AG04450 (cell line): ENCODE measurements at places on chromosomes 3 and 15. TPM values are rescaled to one million over a fixed set of nuclear protein-coding genes. Genes with fewer than 3 reads are reported as not detected.

- DNase-seq, result no peak
Measured at GRCh38 chr3:189157232-189158007, 14.4 kb upstream of the TPRG1 start.

DNA sequence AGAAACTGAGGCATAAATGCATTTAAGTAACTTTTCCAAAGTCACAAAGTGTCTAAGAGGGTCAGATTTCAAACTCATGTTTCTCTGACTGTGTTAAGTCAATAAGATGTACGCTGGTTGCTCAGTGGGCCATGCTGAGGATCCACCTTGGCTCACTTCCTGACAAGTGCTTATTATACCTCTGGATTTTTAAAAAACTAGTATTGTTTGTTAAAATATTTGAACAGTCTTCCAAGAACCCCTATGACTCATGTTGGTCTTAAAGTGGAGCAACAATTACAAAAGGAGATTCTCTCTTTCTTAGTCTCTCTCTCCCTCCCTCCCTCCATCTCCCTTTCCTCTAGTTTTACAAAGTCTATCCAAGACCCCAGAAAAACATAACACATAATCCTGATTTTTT is 1050.2 kb downstream of the AGBL1 start:
- no peak for DNase-seq

DNA sequence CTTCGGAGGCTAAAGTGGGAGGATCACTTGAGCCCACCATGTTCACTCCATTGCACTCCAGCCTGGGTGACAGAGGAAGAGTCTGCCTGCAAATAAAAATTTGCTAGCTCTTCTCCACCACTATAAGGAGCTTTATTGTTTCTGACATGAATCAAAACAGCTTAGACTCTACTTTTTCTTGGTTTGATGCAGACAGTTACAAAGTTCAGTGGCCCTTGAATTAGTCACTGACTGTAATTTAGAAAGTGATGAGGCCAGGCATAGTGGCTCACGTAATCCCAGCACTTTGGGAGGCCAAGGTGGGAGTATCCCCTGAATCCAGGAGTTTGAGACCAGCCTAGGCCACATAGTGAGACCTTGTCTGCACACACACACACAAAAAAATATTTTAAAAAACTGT is 172.4 kb upstream of the CGNL1 start:
- no peak for DNase-seq

GRCh38 chr3:195238586-195239118 is 32.3 kb downstream of the XXYLT1 start:
- no peak for DNase-seq

DNA sequence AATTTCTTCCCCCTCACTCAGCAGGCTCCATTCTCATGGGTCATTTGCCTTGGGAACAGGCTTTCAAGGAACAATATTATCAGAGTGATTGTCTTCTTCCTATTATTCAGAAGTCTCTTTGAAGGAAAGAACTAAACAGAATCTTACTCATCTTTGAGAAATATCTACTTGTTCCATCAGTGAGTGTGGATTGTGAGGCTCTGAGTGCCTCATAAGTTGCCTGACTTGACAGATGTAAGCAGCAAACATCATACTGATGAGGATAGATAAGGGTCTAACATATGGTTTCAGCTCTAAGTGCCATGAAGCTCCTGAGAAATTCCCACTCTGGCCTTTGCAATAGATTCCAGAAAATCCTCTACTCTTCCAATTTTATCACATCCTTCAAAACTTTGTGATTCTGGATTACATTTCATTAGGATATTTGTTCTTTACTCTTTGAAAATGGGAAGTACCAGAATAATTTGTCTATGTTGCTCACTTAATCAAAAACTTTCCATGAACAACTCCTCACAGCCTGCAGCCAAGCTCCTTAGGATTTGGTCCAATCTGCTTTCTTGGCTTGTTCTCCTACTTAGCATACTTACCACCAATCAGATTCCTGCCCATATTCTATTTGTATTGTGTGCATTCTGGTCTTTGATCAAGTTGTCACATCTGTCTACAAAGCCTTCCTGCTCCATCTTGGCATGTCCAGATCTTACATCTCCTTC is 120.1 kb downstream of the RPL22L1 start:
- no peak for DNase-seq

GRCh38 chr3:62665627-62666437 is 209.4 kb downstream of the CADPS start:
- no peak for DNase-seq

- peak; percentile 55 for DNase-seq
Measured at GRCh38 chr3:126781889-126782491, 78.0 kb downstream of the CHCHD6 start.

Gene BTBD1
- polyA plus RNA-seq, result 89.8 and 113 TPM in 2 replicates

DNA sequence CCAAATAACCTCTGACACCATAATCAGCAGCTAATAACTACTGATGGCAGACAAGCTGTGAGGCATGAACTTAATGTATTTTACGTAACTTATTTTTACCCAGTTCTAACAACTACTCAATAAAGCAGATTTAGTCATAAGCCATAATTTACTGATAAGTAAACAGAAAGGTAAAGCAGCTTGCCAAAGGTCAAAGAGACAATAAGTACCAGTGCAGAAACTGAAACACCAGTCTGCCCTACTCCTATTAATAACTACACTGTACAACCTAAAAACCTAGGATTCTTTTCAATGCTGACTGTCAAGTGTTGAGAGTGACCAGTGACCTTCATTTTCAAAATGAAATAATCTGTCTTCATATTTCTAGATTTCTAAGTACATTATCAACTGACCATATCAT is 152.2 kb downstream of the NR2E3 start:
- DNase-seq, result no peak

GRCh38 chr3:121654493-121655385 is 6.0 kb downstream of the HCLS1 start:
- no peak for DNase-seq

- DNase-seq, result no peak
Measured at GRCh38 chr15:91491101-91491950, 362.2 kb upstream of the SLCO3A1 start.

GRCh38 chr3:113330742-113331141 is 110.6 kb downstream of the CFAP44 start:
- no peak for DNase-seq

DNA sequence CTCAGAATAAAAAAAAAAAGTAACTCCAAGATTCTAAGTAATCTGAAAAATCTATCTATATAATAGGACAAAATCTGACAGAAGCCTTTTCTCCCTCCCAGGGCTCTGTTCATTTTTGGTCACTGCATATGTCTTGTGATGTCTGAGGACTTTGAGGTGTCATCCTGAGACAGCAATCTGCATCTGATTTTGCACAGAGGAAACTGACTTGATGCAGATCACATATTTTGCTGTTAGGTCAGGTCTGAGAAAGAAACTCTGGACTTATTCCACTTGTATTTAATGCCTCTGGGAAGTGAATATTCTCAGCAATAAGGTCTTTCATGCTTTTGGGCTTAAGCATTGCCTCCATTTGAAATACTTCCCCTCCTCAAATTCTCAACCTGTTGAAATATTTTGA is 295.2 kb upstream of the THBS1 start:
- DNase-seq, result no peak

Gene BOC
- 11.2 and 13.4 TPM in 2 replicates for polyA plus RNA-seq

- no peak for DNase-seq
Measured at GRCh38 chr15:70597056-70597603, 166.2 kb downstream of the UACA start.

GRCh38 chr15:50009634-50010033 is 109.4 kb downstream of the ATP8B4 start:
- no peak for DNase-seq

DNA sequence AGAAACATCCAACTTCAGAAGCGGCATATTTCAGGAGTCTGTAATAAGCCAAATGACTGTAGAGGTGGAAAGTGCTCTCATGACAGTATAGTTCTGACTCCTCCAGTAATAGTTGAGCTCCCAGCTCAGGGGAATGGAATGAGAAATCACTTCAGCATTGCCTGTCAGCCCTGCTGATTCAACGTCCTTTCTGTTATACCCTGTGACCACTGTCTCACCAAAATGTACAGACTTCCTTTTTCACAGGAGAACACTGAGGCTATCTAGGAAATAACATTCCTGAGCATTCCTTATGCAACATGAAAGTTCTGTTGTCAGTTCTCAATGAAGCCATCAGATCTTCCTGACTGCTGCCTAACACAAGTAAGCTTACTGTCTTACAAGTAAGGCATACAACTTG is 284.5 kb upstream of the MME start:
- peak; percentile 74 for DNase-seq

GRCh38 chr3:62098646-62099365 is 274.5 kb downstream of the FEZF2 start:
- no peak for DNase-seq

GRCh38 chr3:11145888-11146287 is 8.4 kb upstream of the HRH1 start:
- peak; percentile 61 for DNase-seq

GRCh38 chr15:100598655-100599054 is 3.3 kb downstream of the LINS1 start:
- DNase-seq, result no peak

GRCh38 chr3:172675441-172676193 is 35.2 kb downstream of the NCEH1 start:
- no peak for DNase-seq

Gene SLC28A2
- not detected in 2 replicates for polyA plus RNA-seq
